ENCODE measurements at places on chromosomes 7 and 10.

- no peak overlapping the region for H3K27ac ChIP-seq
- no peaks in the 10 kb centered on the region for H3K27me3 ChIP-seq
- H3K4me1 ChIP-seq: no peaks in the 10 kb centered on the region
- H3K4me3 ChIP-seq: no peak overlapping the region
- no peak for DNase-seq
- H3K36me3 ChIP-seq: no peaks in the 10 kb centered on the region
These were observed 188.4 kb upstream of the IGFBP3 start for GRCh38 chr7:46109437-46109836.

- H3K36me3 ChIP-seq: no peaks in the 10 kb centered on the region
- no peaks in the 10 kb centered on the region for H3K27me3 ChIP-seq
- peaks cover 12% of the 10 kb centered on the region for H3K4me1 ChIP-seq
- no peak overlapping the region for H3K4me3 ChIP-seq
These were observed 43.2 kb upstream of the NRP1 start for GRCh38 chr10:33377658-33378025.

- DNase-seq: no peak
- H3K27ac ChIP-seq: peak overlapping the region; percentile 98
- H3K27me3 ChIP-seq: no peaks in the 10 kb centered on the region
- H3K4me3 ChIP-seq: peak overlapping the region; percentile 78
- H3K36me3 ChIP-seq: no peaks in the 10 kb centered on the region
These were observed 604 bp downstream of the MXI1 start for GRCh38 chr10:110207805-110208613.

- no peaks in the 10 kb centered on the region for H3K27me3 ChIP-seq
- no peak overlapping the region for H3K4me3 ChIP-seq
- no peak for DNase-seq
- peaks cover 19% of the 10 kb centered on the region for H3K4me1 ChIP-seq
- H3K27ac ChIP-seq: peak overlapping the region; percentile 21
- H3K36me3 ChIP-seq: no peaks in the 10 kb centered on the region
These were observed 54.6 kb downstream of the TMEM26 start for GRCh38 chr10:61398366-61399129.

GRCh38 chr7:116571037-116571436, 46.2 kb downstream of the CAV1 start:
- H3K27me3 ChIP-seq: no peaks in the 10 kb centered on the region
- no peak for DNase-seq
- H3K4me1 ChIP-seq: peaks cover 9% of the 10 kb centered on the region
- no peak overlapping the region for H3K4me3 ChIP-seq
- no peaks in the 10 kb centered on the region for H3K36me3 ChIP-seq
- H3K27ac ChIP-seq: no peak overlapping the region

DNA sequence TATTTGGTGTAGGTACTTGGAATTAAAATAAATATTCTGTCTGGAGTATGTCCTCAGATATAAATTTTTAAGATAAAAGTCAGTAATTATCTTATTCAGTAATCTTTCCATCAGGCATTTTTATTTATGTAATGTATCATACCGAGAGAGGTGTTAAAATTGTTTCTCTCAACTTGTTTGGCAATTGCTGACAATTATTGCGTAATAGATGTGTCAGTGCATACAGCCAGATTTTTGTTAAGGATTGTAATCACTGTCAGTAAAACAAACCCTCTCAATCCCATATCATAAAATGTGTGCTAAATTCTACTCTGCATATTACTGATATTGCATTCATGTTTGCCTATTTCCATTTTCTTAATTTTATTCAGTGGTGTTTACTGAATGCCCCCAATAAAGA, 69.2 kb downstream of the CNTNAP2 start:
- H3K27ac ChIP-seq: no peak overlapping the region
- no peaks in the 10 kb centered on the region for H3K27me3 ChIP-seq
- no peaks in the 10 kb centered on the region for H3K36me3 ChIP-seq
- DNase-seq: no peak
- H3K4me3 ChIP-seq: no peak overlapping the region
- no peaks in the 10 kb centered on the region for H3K4me1 ChIP-seq

- no peaks in the 10 kb centered on the region for H3K36me3 ChIP-seq
- no peaks in the 10 kb centered on the region for H3K27me3 ChIP-seq
- no peak overlapping the region for H3K27ac ChIP-seq
- no peak overlapping the region for H3K4me3 ChIP-seq
- DNase-seq: no peak
- no peaks in the 10 kb centered on the region for H3K4me1 ChIP-seq
These were observed 533.5 kb upstream of the COBL start for GRCh38 chr7:51850126-51850525.

DNA sequence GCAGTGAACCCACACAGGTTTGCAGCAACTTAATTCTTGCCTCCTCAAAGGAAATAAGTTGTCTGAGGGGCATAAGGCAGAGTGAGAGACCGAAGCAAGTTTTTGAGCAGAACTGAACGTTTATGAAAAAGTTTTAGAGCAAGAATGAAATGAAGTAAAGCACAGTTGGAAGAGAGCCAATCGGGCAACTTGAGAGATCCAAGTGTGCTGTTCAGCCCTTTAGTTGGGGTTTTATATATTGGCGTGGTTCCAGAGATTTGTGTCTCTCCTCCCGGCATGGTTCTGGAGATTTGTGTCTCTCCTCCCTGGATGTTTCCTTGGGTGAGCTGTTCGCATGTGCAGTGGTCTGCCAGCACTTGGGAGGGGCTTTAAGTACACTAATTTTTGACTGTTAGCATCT, 141.4 kb upstream of the DGKB start:
- no peak overlapping the region for H3K27ac ChIP-seq
- H3K36me3 ChIP-seq: no peaks in the 10 kb centered on the region
- no peaks in the 10 kb centered on the region for H3K4me1 ChIP-seq
- no peak overlapping the region for H3K4me3 ChIP-seq
- H3K27me3 ChIP-seq: no peaks in the 10 kb centered on the region

DNA sequence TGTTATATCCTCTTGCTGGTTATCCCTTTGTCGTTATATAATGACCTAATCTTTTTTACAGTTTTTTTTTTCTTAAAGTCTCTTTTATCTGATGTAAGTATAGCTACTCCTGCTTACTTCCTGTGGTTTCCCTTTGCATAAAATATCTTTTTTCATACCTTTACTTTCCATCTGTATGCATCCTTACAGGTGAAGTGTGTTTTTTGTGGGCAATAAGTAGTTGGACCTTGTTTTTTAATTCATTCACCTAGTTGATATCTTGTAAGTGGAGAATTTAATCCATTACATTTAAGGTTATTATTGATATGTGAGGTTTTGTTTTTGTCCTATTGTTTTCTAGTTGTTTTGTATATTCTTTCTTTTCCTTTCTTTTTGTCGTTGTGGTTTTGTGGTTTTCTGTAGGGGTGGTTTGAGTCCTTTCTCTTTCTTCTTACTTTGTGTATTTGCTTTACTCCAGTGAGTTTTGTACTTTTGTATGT, 168.6 kb downstream of the MLLT10 start:
- DNase-seq: no peak
- H3K4me3 ChIP-seq: no peak overlapping the region
- H3K36me3 ChIP-seq: peaks cover 8% of the 10 kb centered on the region
- H3K4me1 ChIP-seq: peaks cover 9% of the 10 kb centered on the region
- no peak overlapping the region for H3K27ac ChIP-seq

- DNase-seq: no peak
- H3K27ac ChIP-seq: no peak overlapping the region
- H3K4me3 ChIP-seq: no peak overlapping the region
- no peaks in the 10 kb centered on the region for H3K36me3 ChIP-seq
- no peaks in the 10 kb centered on the region for H3K27me3 ChIP-seq
- H3K4me1 ChIP-seq: no peaks in the 10 kb centered on the region
These were observed 53.5 kb downstream of the NRF1 start for GRCh38 chr7:129665013-129665401.

DNA sequence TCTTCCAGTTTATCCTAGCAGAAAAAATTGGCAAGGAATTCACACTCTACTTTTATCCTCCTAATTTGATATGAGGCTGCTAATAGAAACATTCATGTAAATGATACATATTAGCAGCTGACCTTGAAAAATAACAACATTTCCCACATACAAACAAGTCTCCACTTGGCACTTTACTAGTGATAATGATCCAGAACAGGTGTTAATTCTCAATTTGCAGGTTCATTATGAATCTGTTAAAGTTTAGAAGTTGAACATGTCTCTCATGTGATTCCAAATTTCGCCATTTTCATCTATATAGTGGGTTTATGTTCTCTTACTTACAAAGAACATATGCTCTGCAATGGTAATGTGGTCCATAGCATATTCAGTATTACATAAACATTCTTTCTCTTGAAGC, 1396.8 kb upstream of the LRRTM3 start:
- H3K27me3 ChIP-seq: no peaks in the 10 kb centered on the region
- no peak overlapping the region for H3K4me3 ChIP-seq
- H3K27ac ChIP-seq: no peak overlapping the region
- no peaks in the 10 kb centered on the region for H3K4me1 ChIP-seq
- DNase-seq: no peak
- no peaks in the 10 kb centered on the region for H3K36me3 ChIP-seq

GRCh38 chr10:129839285-129840195, 124.5 kb downstream of the EBF3 start:
- H3K27me3 ChIP-seq: no peaks in the 10 kb centered on the region
- DNase-seq: no peak
- H3K27ac ChIP-seq: no peak overlapping the region

DNA sequence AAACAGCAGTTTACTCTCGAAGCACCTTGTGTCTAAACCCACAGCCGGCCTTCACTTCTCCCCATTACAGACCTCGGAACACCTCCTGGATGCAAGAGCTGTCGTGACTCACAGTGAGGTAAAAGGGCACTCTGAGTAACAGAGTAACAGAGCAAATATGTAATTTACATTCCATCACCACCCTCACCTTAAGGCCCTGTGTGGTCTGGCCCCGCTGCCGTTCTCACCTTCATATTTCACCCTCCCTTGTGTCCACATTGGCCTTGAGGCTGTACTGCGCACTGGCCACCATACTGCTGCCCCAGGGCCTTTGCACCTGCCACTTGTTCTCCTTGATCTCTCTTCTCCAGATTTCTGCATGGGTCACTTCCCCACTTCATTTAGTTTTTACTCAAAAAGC, 12.6 kb downstream of the FFAR4 start:
- H3K4me1 ChIP-seq: no peaks in the 10 kb centered on the region
- no peak overlapping the region for H3K27ac ChIP-seq
- no peak overlapping the region for H3K4me3 ChIP-seq
- no peak for DNase-seq

- H3K4me3 ChIP-seq: no peak overlapping the region
- DNase-seq: no peak
- no peaks in the 10 kb centered on the region for H3K36me3 ChIP-seq
- no peaks in the 10 kb centered on the region for H3K4me1 ChIP-seq
These were observed 11.1 kb upstream of the MDFIC start for GRCh38 chr7:114910787-114911186.

- H3K27ac ChIP-seq: no peak overlapping the region
- no peak overlapping the region for H3K4me3 ChIP-seq
- DNase-seq: no peak
- no peaks in the 10 kb centered on the region for H3K27me3 ChIP-seq
- no peaks in the 10 kb centered on the region for H3K36me3 ChIP-seq
These were observed 77.8 kb upstream of the IKZF1 start for GRCh38 chr7:50226669-50227068.

DNA sequence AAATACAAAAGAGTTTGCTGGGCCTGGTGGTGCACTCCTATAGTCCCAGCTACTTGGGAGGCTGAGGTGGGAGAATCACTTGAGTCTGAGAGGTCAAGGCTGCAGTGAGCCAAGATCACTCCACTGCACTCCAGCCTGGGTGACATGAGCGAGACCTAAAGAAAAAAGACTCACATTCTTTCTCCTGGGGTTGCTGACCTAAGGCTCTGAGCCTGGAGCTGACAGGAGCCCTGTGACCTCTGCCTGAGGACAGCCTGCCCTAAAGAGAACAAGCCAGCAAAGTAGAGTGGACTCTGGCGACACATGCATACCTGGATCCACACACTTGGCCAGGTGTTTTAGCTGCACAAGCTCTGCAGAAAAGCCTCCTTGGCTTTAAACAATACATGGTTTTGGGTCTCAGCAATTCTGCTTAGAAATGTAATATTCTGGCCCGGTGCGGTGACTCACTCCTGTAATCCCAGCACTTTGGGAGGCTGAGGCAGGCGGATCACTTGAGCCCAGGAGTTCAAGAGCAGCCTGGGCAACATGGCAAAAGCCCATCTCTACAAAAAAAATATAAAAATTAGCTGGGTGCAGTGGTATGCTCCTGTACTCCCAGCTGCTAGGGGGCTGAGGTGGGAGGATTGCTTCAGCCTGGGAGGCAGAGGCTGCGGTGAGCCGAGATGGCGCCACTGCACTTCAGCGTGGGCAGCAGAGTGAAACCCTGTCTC, 58.4 kb downstream of the TMEM209 start:
- H3K36me3 ChIP-seq: no peaks in the 10 kb centered on the region
- peaks cover 8% of the 10 kb centered on the region for H3K4me1 ChIP-seq
- H3K27ac ChIP-seq: no peak overlapping the region
- no peaks in the 10 kb centered on the region for H3K27me3 ChIP-seq
- DNase-seq: no peak

GRCh38 chr7:43116451-43116850, 4.0 kb downstream of the HECW1 start:
- DNase-seq: no peak
- no peak overlapping the region for H3K4me3 ChIP-seq
- peaks cover 20% of the 10 kb centered on the region for H3K4me1 ChIP-seq
- no peak overlapping the region for H3K27ac ChIP-seq
- peaks cover 10% of the 10 kb centered on the region for H3K27me3 ChIP-seq

DNA sequence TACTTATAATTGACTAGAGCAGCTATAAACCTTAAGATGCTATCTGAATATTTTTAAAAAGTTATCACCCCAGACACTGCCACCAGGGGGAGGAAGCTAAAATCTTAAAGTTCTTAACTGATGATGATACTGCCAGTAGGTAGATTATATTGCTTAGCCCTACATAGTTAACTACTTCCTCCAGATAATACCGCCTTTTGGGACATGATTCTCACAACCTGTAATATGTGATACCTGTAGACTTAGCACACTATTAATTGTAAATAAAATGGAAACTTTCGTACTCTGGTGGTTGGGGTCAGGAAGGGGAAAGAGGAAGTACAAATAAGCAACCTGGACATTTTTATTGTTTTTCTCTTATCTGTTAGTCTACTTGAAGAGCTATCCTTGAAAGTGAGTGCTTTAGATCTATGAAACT, 268.9 kb downstream of the ADK start:
- no peaks in the 10 kb centered on the region for H3K36me3 ChIP-seq
- no peaks in the 10 kb centered on the region for H3K4me1 ChIP-seq
- DNase-seq: no peak
- H3K27ac ChIP-seq: no peak overlapping the region
- H3K4me3 ChIP-seq: no peak overlapping the region
- no peaks in the 10 kb centered on the region for H3K27me3 ChIP-seq

- no peaks in the 10 kb centered on the region for H3K27me3 ChIP-seq
- H3K27ac ChIP-seq: no peak overlapping the region
- H3K4me1 ChIP-seq: no peaks in the 10 kb centered on the region
- no peaks in the 10 kb centered on the region for H3K36me3 ChIP-seq
- H3K4me3 ChIP-seq: no peak overlapping the region
These were observed 449.2 kb downstream of the IPMK start for GRCh38 chr10:57818522-57818921.

DNA sequence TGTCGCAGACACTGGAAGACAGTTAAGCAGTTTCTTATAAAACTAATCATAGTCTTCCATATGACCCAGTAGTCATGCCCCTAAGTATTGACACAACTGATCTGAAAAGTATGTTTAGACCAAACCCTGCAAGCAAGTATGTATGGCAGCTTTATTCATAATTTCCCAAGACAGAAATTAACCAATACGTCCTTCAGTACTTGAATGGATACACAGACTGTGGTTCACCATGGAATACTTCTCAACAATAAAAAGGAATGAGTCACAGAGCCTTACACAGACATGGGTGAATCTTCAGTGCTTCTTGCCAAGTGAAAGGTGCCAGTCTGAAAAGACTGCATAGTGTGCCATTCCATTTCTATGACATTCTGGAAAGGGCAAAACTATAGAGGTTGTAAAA, 50.2 kb upstream of the AKR1E2 start:
- no peak overlapping the region for H3K27ac ChIP-seq
- no peaks in the 10 kb centered on the region for H3K36me3 ChIP-seq
- H3K27me3 ChIP-seq: no peaks in the 10 kb centered on the region
- DNase-seq: no peak
- peaks cover 16% of the 10 kb centered on the region for H3K4me1 ChIP-seq
- H3K4me3 ChIP-seq: no peak overlapping the region

Measured in vagina (tissue), 2 donors.